ENCODE measurements at places on chromosomes 5 and 9. TPM values are rescaled to one million over a fixed set of nuclear protein-coding genes. Genes with fewer than 3 reads are reported as not detected.
A peak's percentile ranks its signal among the peaks of the same experiment; 100 is the strongest.

GRCh38 chr5:116579144-116579543, 4.5 kb upstream of the SEMA6A start:
- DNase-seq, result no peak

DNA sequence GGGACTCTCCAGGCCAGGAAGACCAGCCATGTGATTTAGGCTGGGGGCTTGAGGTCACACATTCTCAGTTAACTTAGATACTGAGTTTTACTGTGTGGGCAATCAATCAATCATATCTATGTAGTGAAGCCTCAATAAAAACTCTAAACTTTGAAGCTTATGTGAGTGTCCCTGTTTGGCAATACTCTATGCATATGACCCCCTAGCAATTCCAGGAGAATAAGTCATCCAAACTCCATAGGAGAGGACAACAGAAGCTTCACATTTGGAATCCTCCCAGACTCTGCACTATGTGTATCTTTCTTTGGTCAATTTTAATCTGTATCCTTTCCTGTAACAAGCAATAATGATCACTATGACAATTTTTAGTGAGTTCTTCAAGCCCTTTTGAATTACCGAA, 216.8 kb upstream of the RGMB start:
- no peak for DNase-seq

DNA sequence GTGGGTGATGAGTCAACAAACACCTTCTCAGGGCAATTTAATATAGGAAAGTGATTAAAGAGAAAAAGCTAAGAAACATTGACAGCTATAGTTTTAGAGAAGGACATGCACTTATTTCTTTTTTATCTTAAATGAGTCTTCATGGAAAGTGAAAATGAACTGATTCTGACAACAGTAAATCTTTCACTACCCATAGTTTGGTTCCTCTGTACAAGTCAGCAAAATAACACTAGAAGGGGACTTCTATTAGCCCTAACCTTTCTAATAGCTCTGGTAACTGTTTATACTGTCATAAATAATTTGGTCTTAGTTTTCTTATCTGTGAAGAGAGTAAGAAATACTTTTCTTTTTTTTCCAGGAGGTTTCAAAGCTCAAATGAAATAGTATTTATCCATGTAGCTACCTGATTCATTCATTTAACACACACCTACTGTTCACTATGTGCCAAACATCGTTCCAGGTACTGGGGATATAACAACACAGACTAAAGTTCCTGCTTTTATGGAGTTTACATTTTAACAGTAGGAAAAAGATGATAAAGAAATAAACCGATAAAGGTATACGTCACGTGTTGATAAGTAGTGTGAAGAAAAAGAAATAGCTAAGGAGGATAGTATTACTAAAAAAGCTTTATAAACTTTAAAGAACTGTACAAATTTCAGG, 148.2 kb downstream of the PCSK1 start:
- DNase-seq, result no peak

DNA sequence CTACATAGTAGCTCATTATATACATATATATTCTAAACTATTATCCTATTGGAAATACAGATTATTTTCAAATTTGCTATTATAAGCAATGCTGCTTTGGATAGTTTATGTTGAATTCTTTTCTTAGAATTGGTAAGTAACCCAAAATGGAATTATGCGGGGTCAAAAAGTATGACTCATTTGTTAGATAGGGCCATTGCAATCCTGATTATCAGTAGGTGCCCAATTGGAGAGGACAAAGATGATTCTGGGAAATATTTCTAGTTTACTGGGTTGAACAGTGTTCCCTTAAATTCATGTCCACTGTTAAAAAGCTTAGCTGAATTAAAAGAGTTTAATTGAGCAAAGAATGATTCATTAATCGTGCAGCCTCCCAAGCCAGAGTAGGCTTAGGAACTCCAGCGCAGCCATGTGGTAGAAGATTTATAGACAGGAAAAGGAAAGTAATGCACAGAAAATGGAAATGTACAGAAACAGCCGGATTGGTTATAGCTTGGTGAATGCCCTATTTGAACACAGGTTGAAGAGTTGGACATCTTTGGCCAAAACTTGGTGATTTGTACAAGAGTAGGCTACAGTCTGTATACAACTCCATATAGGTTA, 81.8 kb downstream of the GDNF start:
- no peak for DNase-seq

DNA sequence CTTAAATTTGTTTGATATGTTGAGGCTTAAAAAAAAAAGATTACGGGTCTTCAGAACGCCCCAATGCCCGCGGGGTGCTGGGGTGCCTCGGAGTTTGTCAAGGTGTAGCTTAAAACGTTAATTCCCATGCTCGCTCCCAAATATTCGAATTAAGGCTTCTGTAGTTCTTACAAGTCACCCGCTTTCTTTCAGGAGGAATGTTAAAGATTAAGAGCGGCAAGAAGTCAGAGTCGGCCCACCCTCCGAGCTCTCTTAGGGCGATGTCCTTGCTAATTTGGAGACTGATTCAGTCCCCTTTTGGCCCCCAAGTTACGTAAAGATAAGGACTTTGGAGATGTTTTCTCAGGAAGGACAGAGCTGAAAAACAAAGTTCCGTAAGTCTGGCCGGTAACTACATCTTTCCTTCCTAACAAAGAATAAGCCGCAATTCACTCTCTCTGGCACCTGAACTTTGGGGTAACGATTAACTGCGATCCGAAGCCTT, 746 bp upstream of the NPM1 start:
- peak; percentile 47 for DNase-seq

DNA sequence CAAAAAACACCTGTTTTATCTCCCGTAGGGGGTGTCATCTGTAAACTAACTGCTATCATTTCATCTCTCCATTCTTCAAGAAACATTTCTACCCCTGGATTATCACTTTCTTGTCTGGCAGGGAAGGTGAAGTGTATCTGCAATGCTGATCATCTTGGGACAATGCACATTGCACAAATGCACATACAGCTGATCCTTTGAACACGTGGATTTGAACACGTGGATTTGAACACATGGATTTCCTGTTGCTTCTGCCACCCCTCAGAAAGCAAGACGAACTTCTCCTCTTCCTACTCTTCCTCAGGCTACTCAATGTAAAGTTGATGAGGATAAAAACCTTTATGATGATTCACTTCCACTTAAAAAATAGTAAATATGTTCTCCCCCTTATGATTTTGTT, 147.4 kb upstream of the PRLR start:
- no peak for DNase-seq

GFI1B gene
- 73.4 TPM for total RNA-seq
